ENCODE measurements at places on chromosomes 6 and 20.

- DNase-seq, result no peak
Measured at GRCh38 chr6:139640448-139640847, 266.0 kb upstream of the CITED2 start.

- DNase-seq, result no peak
Measured at GRCh38 chr20:8043687-8044282, 24.2 kb upstream of the TMX4 start.

DNA sequence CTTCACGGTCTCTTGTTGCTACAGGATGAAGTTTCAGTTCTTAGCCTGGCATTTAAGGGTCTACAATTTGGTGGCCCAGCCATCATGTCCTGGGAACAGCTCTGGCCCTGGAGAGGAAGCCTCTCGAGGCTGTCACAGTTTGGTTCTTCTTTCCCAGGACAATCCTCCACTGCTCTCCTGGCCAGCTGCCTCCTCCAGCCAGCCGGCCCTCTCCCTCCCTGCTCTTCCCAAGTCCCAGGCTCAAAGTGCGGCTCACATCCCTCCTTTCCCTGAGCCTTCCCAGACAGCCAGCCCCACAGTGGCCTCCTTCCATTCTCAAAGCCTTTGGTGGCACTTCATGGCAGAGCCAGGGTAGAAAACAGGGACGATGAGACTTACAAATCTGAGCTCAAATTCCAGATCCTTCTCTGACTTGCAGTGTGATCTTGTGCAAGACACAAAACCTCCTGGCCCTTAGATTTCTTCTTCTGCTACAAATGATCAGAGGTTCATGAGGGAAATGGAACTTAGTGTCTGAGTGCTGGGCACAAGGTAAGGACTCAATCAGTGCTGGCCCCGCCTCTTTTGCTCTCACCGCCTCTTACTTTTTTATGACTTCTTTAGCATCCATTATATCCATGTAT is 223.8 kb upstream of the ECI2 start:
- no peak for DNase-seq

- no peak for DNase-seq
Measured at GRCh38 chr6:56387621-56388414, 140.4 kb upstream of the COL21A1 start.

GRCh38 chr6:72522735-72523141 is 99.1 kb upstream of the KCNQ5 start:
- DNase-seq, result no peak

DNA sequence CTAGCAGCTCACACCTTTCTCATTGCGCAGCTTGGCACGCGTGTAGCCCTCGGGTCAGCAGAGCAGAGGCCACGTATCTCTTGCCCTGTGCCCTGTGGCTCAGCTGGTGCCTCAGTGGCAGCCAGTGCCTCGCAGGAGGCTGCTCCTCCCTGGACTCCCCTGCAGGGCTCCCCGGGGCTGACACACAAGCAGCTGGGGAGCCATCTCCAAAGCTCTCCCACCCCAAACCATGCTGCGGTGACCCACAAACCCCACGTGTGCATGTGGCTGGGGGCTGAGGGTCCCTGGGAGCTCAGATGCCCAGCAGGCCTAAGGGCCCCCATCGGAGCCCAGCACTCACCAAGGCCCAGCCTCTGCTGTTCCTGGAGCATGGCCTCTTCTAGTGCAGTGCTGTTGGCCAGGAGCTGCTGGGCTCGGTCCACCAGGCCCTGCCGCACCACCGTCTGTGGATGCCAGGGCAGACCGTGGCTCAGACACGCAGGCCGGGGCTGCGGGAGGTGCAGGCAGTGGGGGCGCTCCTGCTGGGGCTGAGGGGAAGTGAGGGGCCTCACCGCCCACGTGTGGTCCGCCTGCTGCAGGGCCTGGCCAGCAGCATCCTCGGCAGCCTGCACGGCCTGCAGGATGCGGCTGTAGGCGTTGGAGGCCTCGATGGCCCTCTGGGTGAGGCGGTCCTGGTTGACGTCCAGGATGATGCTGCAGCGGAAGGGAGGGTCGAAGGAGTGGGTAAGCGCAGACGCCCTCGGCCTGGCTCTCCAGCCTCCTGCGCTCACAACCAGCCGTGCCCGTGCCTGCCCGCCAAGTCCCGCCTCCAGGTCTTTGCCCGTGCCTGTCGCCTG is 13.8 kb downstream of the ADRM1 start:
- DNase-seq, result no peak

DNA sequence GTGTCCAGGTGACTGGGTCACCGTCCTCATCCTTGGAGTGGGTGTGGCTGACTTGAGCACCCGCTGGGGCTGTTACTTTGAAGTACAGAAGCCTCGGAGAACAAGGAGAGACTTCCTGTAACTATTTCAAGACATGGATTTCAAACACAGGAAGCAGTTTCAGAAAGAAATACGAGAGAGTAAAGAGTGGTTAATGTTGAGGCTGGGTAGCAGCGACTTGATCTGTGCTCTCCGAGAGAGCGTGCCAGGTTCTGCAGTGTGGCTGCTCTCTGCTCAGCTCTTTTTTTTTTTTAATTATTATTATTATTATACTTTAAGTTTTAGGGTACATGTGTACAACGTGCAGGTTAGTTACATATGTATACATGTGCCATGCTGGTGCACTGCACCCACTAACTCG is 17.5 kb upstream of the EFCAB8 start:
- DNase-seq, result no peak

DNA sequence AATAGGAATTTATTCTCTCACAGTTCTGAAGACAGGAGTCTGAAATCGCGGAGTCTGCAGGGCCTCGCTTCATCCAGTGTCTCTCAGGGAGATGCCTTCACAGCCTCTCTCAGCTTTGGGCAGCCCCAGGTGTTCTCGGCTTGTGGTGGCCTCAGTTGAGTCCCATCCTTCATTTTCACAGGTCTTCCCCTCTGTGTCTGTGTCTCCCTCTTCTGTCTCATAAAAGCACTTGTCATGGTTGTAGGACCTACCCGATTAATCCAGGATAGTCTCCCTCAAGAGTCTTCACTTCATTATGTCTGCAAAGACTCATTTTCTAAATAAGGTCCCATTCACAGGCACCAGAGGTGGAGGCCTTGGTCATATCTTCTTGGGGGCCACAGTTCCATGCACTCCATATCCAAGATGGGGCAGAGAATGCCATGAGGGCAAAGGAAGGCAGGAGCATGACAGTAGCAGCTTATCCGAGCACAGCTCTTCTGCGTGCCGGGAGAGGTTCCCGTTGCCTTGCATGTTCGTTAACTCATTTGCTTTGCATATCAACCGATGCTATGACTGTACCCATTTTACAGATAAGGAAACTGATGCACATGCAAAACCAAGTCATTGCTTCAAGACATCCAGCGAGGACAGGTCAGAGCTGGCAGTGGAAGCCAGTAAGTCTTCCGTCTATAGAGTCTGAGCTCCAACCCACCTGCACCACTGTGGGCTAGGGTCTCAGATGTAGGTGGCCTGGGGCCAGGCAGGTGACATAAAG is 363.8 kb upstream of the SULF2 start:
- DNase-seq, result no peak

- no peak for DNase-seq
Measured at GRCh38 chr6:5866547-5867051, 140.1 kb downstream of the NRN1 start.

DNA sequence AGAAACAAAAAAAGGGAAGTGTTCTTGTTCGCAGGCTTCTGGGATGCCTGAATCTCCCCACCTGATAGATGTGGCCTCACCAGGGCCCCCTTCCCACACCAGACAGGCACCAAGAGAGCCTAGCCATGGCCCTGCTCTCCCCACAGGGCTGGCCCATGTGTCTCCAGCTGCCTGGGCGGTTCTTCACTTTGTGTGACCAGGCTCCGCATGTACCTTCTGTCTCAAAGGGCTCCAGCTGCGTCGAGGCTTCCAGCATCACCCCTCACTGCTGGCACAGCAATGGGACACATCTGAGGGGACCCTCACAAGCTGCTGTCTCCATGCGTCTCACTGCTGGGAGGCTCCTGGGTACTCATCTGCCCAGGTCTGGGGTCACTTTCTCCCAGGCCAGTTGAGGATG is 362.9 kb downstream of the ZFAND3 start:
- DNase-seq, result peak; percentile 35

DNA sequence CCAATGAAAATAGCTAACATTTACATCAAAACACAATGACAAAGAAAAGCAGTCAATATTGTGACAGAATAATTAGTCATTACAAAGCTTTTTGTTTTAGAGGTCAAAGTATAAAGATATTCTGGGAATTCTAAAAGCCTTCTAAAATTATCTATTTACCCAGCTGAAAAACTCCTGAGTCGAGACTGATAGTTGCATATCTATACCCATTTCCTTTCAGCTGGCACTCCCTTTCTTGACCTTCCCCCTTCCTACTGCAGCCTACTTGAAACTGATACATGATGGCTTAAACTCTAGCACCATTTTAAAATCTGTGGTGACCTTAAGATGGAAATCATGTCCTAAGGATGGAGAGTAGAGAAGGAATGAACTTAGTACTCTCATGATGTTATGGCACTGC is 38.6 kb downstream of the LMBRD1 start:
- DNase-seq, result no peak

GRCh38 chr6:100475554-100476320 is 11.0 kb upstream of the SIM1 start:
- DNase-seq, result no peak

DNA sequence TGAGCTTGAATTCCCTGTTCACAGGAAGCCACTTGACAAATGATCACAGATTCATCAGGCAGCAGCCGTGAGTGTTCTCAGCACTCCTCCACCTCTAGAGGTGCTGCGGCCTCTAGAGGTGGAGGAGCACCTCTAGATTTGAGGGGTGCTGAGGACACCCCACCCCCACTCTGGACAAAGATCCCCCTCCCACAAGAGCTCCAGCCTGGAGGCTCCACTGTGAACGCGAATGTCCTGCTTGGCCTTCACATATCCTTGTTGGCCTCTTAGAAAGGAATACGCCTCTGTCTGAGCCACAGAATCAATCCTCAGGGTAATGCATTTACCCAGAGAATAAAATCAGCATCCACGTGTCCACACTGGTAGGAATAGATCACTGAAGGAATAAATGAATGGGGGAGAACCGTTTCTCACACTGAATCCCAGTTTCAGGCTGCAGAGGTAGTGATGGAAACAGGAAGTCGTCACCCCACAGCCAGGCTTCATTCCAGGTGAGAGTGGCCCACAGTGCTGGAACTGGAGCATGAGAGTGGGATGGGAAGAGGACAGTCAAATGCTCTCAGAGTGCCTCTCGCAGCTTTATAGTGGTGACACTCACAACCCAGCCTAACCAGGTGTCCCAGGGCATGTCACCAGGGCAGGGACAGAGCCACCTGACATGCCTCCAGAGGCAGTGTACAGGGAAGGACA is 16.6 kb downstream of the NPEPL1 start:
- peak; percentile 48 for DNase-seq

- DNase-seq, result no peak
Measured at GRCh38 chr20:35301426-35301825, 9.2 kb upstream of the FAM83C start.

DNA sequence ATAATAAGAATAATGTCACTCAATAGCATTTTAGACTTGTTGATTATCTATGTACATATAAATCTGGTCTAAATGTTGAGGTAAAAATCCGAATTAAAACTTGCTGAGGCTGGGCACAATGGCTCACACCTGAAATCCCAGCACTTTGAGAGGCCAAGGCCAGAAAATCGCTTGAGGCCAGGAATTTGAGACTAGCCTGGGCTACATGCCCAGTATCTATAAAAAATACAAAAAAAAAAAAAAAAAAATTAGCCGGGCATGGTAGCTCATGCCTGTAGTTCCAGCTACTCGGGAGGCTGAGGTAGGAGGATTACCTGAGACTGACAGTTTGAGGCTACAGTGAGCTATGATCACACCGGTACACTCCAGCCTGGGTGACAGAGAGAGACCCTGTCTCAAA is 34.2 kb upstream of the SUPT3H start:
- no peak for DNase-seq

DNA sequence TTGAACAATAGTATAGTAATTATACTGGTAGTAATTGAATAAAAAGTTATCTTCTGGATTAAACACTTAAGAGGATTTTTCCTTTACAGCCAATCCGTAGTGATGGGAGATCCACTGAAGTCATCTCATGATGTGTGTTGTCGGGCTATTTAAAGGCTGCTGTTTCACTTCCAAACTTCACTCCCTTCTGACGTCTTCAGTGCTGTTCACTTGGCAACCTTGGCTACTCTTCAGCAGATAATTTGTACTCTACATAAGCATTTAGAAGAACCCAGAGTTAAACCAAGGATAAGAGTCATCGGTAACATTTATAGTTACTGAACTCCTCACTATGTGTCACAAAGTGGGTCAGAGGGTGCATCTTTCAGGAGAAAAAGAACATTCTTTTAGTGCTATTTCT is 179.1 kb upstream of the EYA4 start:
- DNase-seq, result no peak

DNA sequence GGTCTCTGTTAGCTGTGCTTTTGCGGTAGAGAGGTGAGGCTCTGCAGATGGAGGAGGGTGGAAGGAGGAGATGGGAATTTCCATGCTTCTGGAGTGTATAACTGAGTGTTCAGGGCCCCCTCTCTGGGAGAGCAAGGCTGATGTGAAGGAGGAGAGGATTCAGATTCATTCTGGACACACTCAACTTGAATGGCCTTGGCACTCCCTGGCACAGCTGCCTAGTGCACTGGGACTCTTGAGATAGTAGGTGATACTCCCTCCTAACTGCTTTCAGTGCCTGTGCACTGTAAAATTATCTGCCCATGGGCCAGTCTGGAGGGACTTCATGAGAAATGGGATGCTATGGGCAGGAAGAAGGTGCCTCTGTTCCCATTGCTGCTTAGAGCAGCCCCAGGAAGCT is 54.2 kb upstream of the MYL9 start:
- DNase-seq, result no peak
